ENCODE measurements at places on chromosomes 12 and 14. TPM values are rescaled to one million over a fixed set of nuclear protein-coding genes. Genes with fewer than 3 reads are reported as not detected.

The KIF5A gene
- total RNA-seq = 0.18 TPM

The ESPL1 gene
- 22.1 TPM for total RNA-seq

The SCN8A gene
- total RNA-seq = 1.3 TPM

The PROX2 gene
- not detected for total RNA-seq

The TDRD9 gene
- 0.04 TPM for total RNA-seq

The BDKRB1 gene
- 0.86 TPM for total RNA-seq

The KRT80 gene
- 66.0 TPM for total RNA-seq

The ACRBP gene
- total RNA-seq = 0.45 TPM

The TGM1 gene
- total RNA-seq = 0.74 TPM

The ACOT4 gene
- total RNA-seq = 1.9 TPM

The ZNF385A gene
- total RNA-seq = 11.3 TPM

The SLC2A13 gene
- total RNA-seq = 4.0 TPM

The B4GALNT3 gene
- total RNA-seq = 0.75 TPM

The NUMB gene
- total RNA-seq = 40.1 TPM

The MFAP5 gene
- total RNA-seq = not detected

The PTPRQ gene
- total RNA-seq = 0.01 TPM

The FBXO34 gene
- 14.7 TPM for total RNA-seq
